ENCODE measurements at places on chromosomes 7 and 10. TPM values are rescaled to one million over a fixed set of nuclear protein-coding genes. Genes with fewer than 3 reads are reported as not detected.

DNA sequence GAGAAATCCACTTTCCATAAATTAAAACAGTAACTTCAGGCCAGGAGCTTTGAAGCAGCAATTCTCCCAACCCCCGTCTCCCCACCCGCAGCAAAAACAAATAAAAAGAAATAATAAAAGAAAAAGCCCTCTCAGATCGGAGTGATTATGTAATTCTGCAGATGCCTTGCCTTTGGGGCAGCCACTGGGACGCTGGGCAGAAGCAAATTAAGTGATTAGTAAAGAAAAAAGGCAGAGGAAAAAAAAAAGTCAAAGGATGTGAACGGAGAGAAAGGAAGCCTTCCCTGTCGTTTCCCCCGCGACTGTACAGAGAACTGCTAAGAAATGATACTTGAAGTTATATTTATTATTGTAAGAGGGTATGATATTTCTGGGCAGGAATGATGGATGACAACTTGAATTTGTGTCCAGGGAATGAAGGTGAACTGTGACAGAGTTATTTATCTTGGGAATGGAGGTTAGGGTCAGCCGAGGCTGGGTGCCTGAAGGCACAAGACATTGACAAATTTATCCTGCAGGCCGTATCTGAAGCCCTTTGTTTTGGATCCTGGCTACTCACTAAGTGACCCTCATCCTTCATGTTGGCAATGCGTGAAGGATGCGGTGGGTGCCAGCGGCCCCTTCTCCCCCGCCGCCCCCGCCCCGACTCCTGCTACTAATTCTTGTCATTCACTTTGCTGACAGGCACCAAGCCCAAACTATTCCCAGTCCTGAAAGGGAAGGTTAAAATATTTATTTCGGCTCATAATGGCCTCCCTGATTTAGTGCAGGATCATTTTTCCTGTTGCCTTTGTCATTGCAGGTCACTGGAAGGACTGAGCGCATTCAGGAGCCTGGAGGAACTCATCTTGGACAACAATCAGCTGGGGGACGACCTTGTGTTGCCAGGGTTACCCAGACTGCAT lies 604.0 kb downstream of the LRMDA start:
- no peak for ATAC-seq

DNA sequence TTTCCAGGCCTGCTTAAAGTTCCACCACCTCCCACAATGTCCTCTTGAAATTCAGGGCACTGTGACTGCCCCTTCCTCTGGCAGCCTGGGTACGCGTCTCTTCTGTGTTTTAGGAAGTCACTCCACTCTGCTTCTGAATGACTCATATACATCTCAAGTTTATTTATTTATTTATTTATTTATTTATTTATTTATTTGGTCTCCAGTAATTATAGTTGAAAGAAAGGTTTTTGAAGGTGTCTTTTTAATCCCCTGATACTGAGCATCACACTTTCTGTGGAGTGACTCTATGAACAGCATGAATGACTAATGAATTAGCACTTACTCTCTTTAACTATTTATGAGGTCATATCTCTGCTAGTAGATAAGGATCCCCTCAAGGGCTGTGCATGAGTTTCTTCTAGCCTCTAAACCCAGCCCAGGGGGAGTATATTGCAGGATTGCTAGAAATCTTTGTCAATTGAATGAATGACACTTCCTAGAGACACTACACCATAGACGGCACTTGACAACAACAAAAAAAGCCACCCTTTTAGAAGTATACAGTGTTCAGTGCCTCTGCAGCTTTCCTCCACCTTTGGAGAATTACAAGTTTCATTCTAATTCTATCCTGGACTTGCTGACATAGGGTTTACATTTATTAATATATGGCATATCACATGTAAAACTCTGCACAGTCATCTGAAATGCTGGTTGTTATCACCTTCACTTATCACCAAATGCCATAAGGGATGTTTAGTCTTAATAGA lies 2.1 kb downstream of the MACC1 start:
- ATAC-seq, result no peak

DNA sequence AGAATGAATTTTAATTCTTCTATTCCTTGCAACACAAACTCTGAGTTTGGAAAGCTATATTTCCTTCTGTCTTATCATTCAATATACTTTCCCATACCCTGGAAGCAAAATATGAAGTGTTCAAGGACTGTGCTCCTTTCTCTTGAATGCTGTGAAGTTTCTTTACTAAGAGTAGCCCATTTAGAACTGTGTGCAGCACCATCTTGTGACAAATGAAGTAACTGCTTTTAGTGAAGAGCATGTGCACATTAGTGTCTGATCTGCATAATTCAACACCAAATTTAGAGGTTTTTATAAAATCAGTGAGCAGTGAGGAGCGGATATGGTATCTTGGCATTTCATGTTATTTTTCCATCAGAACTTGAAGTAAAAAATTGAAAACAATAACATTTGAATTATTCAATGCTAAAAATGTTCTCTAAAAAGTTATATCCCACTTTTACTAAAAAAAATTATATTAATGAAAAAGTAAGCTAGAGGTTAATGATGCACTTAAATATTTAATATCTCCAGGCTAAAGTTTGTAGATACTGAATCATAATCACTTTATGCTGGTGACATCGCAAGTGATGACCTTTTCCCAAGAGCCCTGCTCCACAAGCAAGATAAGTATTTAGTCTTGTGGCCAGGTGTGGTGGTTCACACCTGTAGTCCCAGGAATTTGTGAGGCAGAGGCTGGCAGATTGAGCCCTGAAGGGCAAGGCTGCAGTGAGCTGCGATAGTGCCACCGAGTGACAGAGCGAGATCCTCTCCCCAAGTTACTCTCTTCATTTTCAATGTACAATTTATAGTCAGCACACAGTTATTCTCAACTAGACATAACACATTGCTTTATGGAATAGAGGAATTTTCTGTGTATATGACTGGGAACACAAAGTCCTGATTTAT lies 108.8 kb upstream of the PCLO start:
- ATAC-seq, result peak; percentile 69

GRCh38 chr10:74077416-74077815 lies 73.2 kb downstream of the AP3M1 start:
- no peak for ATAC-seq

DNA sequence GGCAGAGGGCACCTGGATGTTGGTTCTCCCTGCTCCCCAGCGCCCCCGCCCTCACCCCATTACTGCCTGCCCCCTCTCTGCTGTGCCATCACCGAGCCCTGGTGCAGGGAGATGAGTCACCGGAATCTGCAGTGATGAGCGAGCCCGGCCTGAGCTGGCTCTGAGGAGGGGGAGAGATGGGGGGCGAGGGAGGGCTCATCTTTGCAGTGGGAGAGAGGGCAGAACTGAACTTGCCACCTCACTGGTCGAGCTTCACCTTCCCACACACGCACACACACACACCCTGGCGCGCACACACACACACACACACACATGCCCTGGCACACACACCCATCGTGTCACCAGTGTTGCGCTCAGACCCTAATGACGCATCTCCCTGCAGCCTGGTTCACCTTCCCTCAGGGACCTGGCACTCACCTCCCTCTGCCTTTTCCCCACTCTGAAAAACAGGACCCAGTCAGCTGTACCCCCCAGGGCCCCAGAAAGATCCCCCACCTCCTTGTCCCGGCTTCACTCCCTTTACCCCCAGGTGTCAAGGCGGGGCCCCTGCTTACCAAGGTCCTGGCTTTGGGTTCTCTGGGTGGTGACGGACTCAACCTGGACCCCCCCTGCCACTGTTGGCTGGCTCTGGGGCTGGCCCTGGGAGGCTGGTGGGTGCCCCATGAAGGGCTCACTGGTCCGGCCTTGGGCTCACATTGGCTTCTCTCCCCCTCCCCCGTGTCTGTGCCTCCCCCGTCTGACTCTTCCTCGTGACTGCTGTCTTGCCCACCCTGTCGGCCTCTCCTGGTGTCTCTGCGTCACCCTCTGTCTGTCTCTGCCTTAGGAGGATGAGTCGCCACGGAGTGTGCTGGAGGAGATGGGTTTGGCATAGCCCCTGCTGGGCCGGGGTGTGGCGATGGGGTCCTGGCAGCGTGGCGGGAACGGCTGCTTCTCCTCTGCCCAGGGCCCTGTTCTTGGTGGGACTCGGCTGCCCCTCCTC lies 5.4 kb downstream of the VGF start:
- peak; percentile 25 for ATAC-seq

DNA sequence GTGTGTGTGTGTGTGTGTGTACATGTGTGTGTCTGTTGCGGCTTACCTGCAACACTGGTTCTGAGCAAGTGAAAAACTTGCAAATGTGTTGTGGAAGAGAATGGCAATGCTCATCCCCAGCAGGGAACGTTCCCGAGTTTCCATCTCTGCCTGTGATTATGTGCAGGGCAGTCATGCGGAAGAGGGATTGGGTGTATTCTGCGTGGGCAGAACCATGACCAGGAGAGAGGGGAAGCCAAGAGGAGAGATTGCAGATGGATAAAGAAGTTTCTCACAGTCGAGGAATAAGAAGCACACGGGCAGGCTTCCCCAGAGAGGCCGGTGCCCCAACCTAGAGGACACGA lies 99.9 kb downstream of the CTBP2 start:
- ATAC-seq, result peak; percentile 14

DNA sequence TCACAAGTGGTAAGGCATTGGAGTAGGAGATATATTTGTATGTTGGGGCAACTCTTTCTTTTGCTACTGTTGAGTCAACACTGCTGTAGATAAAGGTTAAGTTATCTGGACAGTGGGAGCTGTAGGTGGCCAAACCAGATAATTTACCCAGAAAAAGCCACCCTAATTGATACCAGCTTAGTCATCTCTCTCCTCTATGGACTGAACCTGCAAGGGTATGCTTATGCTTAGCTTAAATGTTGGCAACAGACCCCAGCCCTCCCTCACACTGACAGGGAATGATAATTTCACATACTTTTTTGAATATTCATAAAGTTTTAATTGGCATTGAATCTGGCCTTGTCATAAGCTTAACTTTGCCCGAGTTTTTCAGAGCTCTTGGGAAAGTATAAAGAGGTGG lies 66.3 kb downstream of the CREB5 start:
- no peak for ATAC-seq

GRCh38 chr7:5375925-5376324 lies 47.7 kb downstream of the TNRC18 start:
- no peak for ATAC-seq

GRCh38 chr7:152677808-152678670 lies 2.1 kb upstream of the XRCC2 start:
- ATAC-seq, result no peak

Gene GIMAP4
- total RNA-seq, result 0.05 TPM

Gene ACTR3C
- 1.2 TPM for total RNA-seq

Gene RBM20
- 16.0 TPM for total RNA-seq

Gene VGF
- total RNA-seq, result 14.3 TPM
